G401 (cell line): ENCODE measurements at places on chromosomes 6 and 20. TPM values are rescaled to one million over a fixed set of nuclear protein-coding genes. Genes with fewer than 3 reads are reported as not detected.

Gene GNAS
- 580 and 603 TPM in 2 replicates for total RNA-seq

Gene MAD2L1BP
- total RNA-seq = 59.0 and 78.9 TPM in 2 replicates

Gene HSPA12B
- total RNA-seq = not detected in 2 replicates

Gene DUSP15
- 0.37 and 3.4 TPM in 2 replicates for total RNA-seq

Gene PGC
- not detected in 2 replicates for total RNA-seq

Gene JPH2
- total RNA-seq = 0.24 and 1.8 TPM in 2 replicates

Gene ANGPT4
- total RNA-seq = not detected in 2 replicates

Gene MMP24OS
- total RNA-seq = 8.6 and 10.7 TPM in 2 replicates

Gene ADGRG6
- total RNA-seq = 1.1 and 3.3 TPM in 2 replicates

Gene COL10A1
- total RNA-seq = not detected in 2 replicates

Gene TFAP2D
- not detected in 2 replicates for total RNA-seq

Gene PTPN1
- total RNA-seq = 41.1 and 46.5 TPM in 2 replicates

Gene DZANK1
- 2.2 and 3.6 TPM in 2 replicates for total RNA-seq

DNA sequence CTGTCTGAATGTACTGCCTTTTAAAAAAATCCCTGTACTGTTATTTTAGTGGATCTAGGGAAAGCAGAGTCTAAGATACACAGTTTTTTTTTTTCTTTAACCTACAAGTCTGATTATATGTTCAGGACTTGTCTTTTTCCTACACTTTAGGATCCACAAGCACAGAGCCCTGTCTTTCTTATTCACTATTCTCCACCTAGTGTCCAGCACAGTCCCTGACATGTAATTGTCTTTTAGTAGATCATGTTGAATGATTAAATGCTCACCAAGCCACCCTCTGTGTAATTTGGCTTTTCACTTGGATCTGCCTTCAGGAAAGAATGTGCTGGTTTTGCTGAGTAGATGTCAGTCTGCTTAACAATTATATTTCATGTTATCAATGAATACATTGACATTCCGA lies 35.8 kb upstream of the YWHAB start:
- DNase-seq = peak; percentile 8

- DNase-seq = no peak
Observed at GRCh38 chr6:14922706-14923460, 323.0 kb upstream of the JARID2 start.

DNA sequence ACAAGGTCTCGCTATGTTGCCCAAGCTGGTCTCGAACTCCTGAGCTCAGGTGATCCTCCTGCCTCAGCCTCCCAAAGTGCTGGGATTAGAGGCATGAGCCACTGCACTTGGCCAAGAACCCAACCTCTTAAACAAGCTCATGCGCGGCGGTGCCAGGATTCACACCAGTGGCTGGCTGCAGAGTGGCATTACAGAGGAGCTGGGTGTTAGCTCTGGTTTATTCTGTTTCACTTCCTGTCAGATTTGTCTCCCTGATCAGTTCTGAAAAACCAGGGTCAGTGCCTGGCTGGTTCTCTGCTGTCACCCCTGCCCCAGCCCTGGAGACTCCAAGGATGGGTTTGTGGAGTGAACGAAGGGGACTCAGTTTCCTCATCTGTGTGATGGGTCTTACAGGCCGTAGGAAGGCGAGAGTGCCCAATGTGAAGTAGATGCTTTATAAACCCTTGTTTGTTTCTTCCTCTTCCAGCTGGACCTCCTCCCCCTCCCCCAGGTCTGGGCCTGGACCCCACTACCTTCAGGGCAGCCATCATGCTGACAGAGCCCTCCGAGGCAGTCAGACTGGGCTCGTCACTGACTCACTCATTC lies 63.4 kb downstream of the UBE2V1 start:
- DNase-seq = no peak

DNA sequence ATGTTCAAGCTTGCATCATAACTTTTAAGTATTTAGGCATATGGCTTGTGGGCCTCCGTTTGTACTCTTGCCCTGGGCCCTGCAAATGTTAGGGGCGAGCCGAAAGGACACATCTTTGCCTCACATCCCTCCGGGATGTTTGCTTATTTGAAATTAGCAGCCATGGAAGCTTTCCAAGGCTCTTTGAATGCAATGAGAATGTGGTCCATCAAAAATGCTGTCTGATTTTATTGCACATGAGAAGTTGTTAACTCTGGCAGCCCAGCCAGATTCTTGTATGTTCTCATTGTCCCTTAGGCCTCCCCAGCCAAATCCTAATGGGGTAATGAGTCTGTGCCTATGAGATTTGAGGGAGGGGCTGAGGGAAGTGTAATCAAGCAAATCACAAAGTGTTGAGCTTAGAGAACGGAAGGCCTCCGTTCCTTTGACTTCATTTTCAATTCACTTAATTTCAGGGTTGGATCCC lies 261.2 kb upstream of the MARCKS start:
- DNase-seq = no peak

DNA sequence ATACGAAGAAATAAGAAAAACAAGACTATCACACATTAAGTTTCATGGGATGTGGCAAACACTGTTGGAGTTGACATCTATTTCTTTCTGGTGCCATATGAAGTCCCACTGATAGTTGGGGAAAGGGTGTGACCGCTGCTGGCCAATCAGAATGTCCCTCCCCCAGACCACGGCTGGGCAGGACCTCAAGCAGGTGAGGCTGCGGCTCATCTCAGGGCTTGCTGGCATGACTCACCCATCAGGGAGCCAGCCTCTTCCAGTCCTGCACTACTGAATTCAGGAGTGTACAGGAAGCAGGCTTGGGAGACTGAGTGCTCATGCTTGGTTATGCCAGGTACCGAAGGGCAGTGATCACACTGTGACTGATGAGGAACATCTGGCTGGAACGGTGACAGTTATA lies 18.9 kb downstream of the PREP start:
- no peak for DNase-seq

DNA sequence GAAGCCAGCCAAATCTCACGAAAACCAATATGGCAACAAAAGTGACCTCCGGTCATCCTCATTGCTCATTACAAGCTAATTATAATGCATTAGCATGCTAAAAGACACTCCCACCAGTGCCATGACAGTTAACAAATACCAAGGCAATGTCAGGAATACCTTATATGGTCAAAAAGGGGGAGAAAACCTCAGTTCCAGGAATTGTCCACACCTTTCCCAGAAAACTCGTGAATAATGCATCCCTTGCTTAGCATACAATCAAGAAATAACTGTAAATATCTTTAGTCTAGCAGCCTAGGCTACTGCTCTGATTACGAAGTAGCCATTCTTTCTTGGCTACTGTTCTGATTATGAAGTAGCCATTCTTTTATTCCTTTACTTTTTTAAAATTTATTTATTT lies 112.5 kb upstream of the FKBP1C start:
- no peak for DNase-seq

GRCh38 chr6:90397929-90398674 lies 101.5 kb upstream of the BACH2 start:
- no peak for DNase-seq

GRCh38 chr6:29589423-29590048 lies 4.6 kb downstream of the OR2H2 start:
- peak; percentile 67 for DNase-seq

GRCh38 chr20:45944151-45944964 lies 9.9 kb downstream of the PCIF1 start:
- DNase-seq = no peak

GRCh38 chr6:46032110-46032998 lies 16.7 kb upstream of the CLIC5 start:
- DNase-seq = no peak

- DNase-seq = peak; percentile 76
Observed at GRCh38 chr6:28982476-28983266, 22.4 kb downstream of the ZNF311 start.

GRCh38 chr6:97841763-97842162 lies 558.7 kb upstream of the MMS22L start:
- DNase-seq = no peak

GRCh38 chr20:5481872-5482271 lies 165.1 kb upstream of the PROKR2 start:
- DNase-seq = no peak

DNA sequence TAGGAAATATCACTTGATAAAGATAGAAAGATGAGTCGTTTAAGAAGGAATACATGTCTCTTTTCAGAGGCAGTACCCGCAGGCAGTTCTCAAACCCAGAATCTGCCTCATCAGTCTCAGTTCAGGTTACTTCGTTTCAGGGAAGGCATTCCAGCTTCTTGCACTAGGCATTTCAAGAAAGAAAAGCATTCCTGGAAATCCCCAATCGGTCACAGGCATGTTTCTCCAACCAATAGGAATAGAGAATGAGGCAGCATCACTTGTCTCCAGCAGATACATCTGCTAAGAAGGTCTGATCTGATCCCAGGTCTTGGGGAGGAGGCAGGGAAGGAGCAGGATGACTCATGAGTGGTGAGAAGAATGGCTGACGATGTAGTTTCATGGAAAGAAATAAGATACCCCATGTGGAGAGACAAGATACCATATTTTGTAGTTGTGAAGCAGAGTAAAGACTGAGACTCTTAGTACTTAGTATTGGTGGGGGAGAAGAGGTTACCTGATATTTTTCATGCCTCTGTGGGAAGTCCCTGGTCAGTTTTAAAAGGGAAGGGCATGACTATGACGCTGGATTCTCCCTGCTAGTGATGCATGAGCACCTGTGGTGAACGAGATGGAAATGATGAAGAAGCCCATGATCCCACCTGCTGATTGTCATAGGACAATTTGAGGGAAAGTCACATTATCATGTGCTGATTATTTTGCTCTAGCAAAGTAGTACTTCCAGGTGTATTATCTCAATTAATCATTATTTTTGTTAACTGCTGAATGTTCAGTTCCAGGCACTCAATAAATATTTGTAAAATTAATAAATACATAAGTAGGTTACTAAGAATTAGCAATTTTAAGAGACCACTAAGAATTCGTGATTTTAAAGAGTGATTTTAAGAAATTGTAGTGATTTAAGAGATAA lies 20.3 kb upstream of the HLA-DRB1 start:
- peak; percentile 64 for DNase-seq

- no peak for DNase-seq
Observed at GRCh38 chr20:52749938-52750337, 222.2 kb upstream of the TSHZ2 start.

DNA sequence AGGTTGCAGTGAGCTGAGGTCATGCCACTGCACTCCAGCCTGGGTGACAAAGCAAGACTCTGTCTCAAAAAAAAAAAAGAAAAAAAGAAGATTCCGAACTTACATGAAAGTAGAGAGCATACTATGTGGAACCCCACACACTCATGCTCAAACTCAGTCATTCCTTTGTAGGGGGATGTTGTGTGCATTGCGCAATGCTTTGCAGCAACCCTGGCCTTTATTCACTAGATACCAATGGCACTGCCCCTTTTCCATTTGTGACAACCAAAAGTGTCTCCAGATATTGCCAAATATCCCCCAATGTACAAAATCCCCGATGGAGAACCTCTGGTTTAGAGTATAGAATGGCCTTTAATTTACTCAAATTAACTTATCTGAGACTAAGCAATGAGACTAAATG lies 158.6 kb downstream of the GJA1 start:
- DNase-seq = no peak

- no peak for DNase-seq
Observed at GRCh38 chr6:3850451-3851203, 1.5 kb downstream of the FAM50B start.

- DNase-seq = peak; percentile 9
Observed at GRCh38 chr6:158086504-158087223, 81.4 kb downstream of the SERAC1 start.

DNA sequence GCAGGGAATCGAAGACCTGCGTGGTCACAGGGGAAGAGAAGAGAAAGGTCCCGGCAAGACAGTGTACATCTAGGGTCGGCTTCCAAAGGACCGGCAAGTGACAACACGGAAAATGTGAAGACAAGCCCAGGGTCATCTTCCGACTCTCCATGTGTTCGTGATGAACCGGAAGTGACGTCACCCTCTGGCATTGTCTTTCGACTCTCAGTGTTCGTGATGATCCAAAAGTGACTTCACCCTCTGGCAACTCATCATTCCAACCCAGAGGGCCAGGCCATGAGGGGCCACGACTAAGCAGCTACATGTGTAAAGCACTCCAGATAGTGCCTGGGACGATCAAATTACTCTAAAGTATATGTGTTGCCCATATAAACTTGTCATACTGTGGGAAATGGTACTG lies 290.8 kb downstream of the THBS2 start:
- no peak for DNase-seq

DNA sequence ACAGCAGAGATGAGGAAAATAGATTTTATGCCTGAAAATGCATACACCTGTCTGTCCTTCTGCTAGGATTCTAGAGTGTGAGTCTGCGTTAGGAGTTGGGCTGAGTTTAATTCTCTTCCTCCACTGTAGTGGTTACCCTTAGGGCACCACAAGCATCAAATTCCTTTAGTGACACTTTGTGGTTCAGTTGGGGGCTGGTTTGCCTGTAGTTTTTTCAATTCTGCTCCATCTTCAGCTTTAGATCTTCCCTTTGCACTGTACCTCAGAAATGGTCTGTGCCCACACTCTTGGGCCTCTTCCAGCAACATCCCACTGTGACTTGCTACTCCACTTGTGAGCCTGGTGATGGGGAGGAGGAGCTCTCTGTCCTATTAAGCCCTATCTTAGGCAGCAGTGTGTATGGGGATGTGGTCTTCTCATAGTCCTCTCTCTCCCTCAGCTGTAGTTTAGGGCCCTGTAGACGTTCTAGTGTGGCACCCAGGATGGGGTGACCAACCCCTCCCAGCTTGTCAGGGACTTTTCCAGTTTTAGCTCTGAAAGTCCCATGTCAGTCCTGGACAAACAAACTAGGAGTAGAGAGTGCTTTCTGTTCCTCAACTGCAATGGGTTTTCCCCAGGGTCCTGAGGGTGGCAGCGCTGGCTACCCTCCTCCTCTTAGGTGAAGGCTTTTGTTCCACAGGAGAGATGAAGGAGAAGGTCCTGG lies 19.7 kb upstream of the OGFRL1 start:
- no peak for DNase-seq

GRCh38 chr6:17013701-17014100 lies 88.1 kb upstream of the STMND1 start:
- DNase-seq = no peak

- DNase-seq = peak; percentile 48
Observed at GRCh38 chr6:26064619-26065257, 22.5 kb upstream of the HFE start.

- DNase-seq = no peak
Observed at GRCh38 chr20:16483024-16483423, 90.2 kb downstream of the KIF16B start.

- DNase-seq = no peak
Observed at GRCh38 chr6:81401970-81402690, 350.4 kb downstream of the TENT5A start.

- peak; percentile 94 for DNase-seq
Observed at GRCh38 chr6:26520850-26521599, 17.1 kb upstream of the HMGN4 start.

GRCh38 chr6:14472986-14473337 lies 355.4 kb downstream of the CD83 start:
- DNase-seq = no peak
